ENCODE measurements at places on chromosomes 5 and 9.

GRCh38 chr9:11506980-11507379 is 894.2 kb upstream of the PTPRD start:
- DNase-seq, result no peak

DNA sequence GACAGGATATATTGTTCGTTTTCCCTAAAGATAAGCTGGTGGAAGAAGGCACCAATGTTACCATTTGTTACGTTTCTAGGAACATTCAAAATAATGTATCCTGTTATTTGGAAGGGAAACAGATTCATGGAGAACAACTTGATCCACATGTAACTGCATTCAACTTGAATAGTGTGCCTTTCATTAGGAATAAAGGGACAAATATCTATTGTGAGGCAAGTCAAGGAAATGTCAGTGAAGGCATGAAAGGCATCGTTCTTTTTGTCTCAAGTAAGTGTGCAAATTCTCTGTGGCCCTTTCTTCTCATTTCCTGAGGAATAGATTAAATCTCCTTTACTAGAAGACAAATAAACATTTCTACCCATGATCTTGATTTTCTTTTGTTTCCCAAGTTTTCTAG is 38.0 kb downstream of the OSMR start:
- DNase-seq, result no peak

- no peak for DNase-seq
These were observed 28.1 kb upstream of the F2RL1 start for GRCh38 chr5:76790632-76791290.

DNA sequence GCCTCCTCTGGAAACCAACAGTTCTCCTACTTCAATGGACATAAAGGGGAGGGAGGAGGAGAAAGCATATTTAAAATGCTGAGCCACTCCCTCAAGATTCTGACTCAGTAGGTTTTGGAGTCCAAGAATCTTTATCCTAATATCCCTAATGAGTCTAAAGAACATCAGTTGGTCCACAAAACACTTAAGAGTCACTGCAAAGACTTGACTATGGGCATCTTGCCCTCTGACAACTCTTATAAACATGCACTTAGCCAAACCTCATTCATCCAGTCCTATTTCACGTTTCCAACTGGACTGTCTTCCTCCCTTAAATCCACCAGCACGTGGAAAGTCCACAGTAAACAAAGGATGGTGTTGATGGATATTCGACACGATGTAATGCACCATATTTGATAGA is 172.5 kb downstream of the FAM114A2 start:
- DNase-seq, result no peak

- no peak for DNase-seq
These were observed 6.6 kb downstream of the TJP2 start for GRCh38 chr9:69180670-69181069.

- no peak for DNase-seq
These were observed 56.3 kb downstream of the GDA start for GRCh38 chr9:72205513-72205912.

- DNase-seq, result peak; percentile 56
These were observed 47.0 kb upstream of the TGFBR1 start for GRCh38 chr9:99057665-99058625.

DNA sequence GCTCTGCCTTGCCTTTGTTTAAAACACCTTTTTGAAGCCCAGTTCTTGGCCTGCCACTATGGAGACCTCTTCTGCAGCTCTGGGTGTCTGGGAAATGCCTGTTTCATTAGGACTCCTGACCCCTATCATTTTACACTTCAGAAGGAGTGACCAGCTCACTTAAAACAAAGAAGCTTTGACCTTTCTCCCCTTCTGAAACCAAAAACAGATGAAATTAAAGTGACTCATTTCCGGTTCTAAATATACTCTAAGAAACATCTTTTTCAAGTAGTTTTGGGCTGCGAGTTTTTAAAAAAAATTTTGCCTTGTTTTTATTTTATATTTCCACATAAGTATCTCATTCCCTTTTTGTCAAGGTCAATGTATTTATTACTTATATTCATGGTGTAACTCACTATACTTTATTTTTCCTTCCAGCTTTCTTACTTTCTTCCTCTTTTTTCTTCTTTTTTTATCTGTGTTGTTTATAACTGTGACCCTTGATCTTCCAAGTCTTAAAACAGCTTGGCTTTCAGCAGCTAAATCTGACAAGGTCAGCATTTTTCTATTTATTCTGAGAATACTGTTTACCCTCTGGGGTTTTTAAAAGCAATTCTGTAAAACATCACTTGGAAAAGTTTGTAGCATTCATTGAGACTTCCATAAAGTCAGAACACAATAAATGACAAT is 672.9 kb downstream of the NR2F1-AS1 start:
- no peak for DNase-seq

- no peak for DNase-seq
These were observed 106.3 kb downstream of the PCSK5 start for GRCh38 chr9:75996726-75997125.

- DNase-seq, result no peak
These were observed 26.7 kb upstream of the IZUMO3 start for GRCh38 chr9:24572406-24572805.

GRCh38 chr5:117333011-117333410 is 758.4 kb upstream of the SEMA6A start:
- DNase-seq, result no peak
